ENCODE measurements at places on chromosomes 1 and 21.

DNA sequence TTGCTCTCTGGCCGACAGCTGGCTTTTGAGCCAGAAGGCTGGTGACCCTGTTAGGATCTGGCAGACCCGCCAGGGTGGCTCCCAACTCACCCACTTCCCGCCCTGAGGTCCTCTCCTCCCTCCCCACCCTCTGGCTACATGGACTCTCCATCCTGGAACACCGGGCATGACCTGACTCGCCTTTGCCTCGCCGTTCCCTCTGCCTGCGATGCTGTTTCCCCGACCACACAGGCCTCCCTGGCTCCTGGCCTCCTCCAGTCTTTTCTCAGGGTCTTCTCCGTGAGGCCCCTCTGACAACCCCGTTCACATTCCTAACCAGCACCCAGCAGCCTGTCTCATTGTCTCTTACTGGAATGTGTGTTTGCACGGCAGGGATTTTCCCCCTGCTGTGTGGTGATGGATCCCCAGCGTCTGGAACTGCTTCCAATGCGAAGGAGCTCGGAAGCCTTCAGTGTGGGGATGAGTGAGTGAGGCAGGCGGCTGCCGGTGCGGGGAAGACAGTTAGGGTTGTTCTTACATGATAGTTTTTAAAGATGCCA, 46.0 kb upstream of the POFUT2 start:
- no peak for DNase-seq

GRCh38 chr1:156055281-156056048, 883 bp downstream of the LAMTOR2 start:
- DNase-seq = no peak

- DNase-seq = no peak
Observed at GRCh38 chr1:20982316-20982715, 194.4 kb downstream of the EIF4G3 start.

GRCh38 chr21:35343046-35343819, 294.1 kb upstream of the RUNX1 start:
- DNase-seq = no peak

GRCh38 chr1:113904293-113904673, 316 bp downstream of the AP4B1 start:
- no peak for DNase-seq

All from forelimb muscle (tissue), 1 donor.